ENCODE measurements at places on chromosomes 13 and 19. TPM values are rescaled to one million over a fixed set of nuclear protein-coding genes. Genes with fewer than 3 reads are reported as not detected.

MCF2L gene
- 22.5 TPM for polyA plus RNA-seq

CCL25 gene
- not detected for polyA plus RNA-seq

TINCR gene
- 1.0 TPM for polyA plus RNA-seq

OR10H4 gene
- not detected for polyA plus RNA-seq

NBEA gene
- 13.1 TPM for polyA plus RNA-seq

TMEM238 gene
- 0.23 TPM for polyA plus RNA-seq

SEMA6B gene
- 44.3 TPM for polyA plus RNA-seq

ZNF99 gene
- 0.24 TPM for polyA plus RNA-seq

RASAL3 gene
- polyA plus RNA-seq, result 0.90 TPM

PSG11 gene
- polyA plus RNA-seq, result 0.83 TPM

DNA sequence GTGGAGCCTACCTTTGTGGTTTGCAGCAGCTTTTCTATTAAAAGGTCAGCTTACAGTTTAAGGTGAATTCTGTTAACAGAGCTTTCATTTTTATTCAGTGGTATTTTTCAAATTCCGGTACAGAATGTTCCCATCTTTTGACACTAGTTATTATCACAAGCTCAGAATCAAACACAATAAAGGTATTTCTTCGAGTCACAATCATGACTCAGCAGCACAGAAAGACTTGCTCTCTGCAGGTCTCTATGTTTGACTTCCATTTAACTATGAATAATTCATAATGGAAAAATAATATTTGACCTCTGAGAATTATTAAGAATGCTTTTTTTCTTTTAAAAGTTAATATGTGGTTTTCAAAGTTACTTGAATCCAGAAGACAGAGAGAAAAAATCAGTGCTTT is 28.2 kb downstream of the DACH1 start:
- no peak for DNase-seq

DNA sequence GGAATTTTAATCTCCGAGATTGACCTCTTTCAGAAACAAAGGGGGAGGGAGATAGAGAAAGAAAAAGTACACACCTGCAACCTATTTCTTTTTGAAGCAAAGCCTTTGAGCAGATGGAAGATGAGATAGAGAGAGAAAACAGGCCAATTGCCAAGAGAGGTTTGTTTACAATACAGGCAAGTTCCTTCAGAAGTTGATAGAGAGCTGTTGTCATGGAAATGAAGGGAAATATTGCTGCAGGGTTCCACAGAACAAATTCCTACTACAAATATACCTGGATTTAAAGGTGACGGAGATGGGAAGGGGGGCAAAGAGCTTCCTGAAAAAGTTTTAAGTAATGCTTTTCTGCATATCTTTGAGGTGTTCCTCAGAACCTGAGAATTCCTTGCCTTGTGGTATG is 388.4 kb downstream of the NDFIP2 start:
- DNase-seq, result no peak

- no peak for DNase-seq
Observed at GRCh38 chr13:45849408-45849807, 2.1 kb downstream of the SIAH3 start.

DNA sequence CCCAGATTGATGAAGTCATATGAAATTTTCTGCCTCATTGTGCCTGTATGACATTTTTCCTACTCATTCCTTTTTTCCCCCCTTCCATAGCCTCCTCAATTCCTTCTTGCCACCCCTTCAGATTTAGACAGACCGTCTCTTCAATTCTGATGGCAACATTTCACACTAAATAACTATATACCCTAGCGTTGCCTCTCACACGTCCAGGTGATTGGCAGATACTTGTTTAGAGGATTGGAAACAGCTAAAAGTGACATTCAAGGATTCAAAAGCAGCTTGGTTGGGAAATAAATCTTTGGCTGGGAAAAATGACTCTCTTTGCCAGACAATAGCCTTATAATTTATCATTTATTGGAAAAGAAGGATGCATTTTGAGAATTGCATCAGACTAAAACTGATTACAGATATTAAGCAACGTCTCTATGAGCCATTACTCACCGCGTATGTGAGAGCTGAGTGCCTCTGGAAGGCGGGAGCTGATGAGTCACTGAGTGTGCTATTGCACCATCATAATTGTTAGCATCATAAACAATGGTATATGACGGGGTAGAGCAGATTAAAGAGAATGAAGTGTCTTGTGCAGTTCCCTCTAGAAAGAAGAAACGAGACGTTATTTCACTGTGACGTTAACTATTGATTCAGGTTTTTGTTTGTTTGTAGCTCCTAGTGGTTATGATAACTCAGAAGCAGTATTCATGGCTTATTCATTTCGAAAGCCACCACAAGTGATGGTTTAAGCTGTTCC is 61.1 kb upstream of the FAM216B start:
- no peak for DNase-seq

GRCh38 chr19:53659292-53659691 is 27.5 kb downstream of the DPRX start:
- no peak for DNase-seq

DNA sequence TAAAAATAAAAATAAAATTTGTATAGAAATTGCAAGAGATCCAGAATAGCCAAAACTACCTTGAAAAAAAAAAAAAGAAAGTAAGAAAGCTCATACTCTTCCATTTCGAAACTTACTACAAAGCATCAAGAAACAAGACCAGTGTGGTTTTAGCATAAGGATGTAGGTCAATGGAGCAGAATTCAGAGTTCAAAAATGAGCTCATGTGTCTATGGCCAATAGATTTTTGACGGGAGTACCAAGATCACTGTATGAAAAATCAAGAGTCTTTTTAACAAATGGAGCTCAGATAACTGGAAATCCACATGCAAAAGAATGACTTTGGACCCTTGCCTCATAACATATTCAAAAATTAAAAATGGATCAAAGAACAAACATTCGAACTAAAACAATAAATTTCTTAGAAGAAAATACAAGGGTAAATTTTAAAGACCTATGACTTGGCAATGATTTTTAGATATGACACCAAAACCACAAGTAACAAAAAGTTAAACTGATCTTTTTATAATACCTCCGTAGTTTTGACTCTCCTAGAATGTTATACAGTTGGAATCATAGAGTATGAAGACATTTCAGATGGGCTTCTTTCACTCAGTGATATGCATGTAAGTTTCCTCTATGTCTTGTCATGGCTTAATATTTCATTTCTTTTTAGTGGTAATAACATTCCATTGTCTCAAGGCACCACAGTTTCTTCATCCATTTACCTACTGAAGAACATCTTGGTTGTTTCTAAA is 43.2 kb downstream of the KLF12 start:
- DNase-seq, result no peak

- no peak for DNase-seq
Observed at GRCh38 chr19:32339988-32340874, 5.2 kb upstream of the ZNF507 start.

DNA sequence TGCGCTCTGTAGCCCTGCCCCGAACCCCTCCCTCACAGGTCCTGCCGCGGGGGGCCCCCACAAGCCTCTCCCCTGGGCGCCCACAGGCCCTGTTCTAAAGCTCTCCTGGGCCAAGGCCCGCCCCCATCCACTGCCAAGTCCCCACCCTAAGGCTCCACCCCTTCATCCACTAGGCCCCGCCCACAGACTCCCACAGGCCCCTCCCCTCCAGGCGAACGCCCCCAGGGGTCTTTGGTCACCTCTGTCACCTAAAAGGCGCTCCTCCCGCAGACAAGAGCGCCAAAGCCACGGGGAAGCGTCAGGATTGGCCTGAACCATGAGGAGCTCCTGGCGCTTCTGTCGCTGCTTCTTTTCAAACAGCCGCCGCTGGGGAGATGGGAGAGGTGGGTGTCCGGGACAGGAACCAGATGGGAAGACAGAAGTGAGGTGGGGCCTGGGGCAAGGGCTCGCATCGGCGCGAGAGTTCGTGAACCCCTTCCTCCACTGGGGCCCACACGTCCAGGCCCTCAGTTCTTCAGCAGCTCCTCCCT is 2.3 kb downstream of the TULP2 start:
- DNase-seq, result no peak

GRCh38 chr13:104315606-104316005 is 1249.4 kb upstream of the SLC10A2 start:
- no peak for DNase-seq

DNA sequence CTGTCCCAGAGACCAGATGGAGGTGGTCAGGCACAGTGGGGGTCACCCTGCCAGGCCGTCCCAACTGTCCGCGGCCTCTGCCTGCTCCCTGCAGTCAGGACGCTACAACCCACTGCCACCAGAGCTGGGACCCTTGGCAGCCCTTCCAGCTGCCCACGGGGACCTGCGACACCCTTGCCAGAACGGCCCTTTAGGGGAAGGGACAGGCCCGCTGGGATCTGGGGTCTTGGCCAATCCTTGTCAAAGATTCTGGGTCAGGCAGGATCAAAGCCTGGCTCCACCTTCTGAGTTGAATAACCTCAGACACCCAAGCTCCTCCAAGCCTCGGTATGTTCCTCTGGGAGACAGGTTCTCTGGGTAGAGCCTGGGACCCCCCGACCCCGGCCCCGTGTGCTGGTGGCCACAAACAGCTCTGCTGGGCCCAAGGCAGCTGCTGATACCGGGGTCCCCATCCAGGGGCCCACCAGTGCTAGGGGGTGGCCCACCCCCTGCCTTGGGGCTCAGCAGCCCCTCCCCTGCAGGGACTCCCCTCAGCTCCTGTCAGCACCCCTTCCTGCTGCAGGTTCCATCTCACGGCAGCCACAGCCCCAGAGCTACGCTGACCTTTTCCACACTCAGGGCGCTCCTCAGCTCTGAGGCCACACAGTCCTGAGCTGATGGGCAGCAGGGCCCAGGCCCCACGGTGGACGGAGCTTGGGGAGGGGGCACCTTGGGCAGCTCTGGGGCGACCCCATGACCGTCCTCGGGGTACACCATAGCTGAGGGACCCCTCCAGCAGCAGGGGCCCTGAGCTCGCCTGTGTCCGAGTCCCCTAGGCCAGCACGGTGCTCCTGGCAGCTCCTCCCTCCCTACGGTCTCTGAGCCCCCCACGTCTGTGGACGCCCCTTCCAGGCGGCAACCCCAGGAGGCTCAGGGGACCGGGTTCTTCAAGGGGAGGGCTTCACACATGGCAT is 18.4 kb downstream of the SBNO2 start:
- no peak for DNase-seq

DNA sequence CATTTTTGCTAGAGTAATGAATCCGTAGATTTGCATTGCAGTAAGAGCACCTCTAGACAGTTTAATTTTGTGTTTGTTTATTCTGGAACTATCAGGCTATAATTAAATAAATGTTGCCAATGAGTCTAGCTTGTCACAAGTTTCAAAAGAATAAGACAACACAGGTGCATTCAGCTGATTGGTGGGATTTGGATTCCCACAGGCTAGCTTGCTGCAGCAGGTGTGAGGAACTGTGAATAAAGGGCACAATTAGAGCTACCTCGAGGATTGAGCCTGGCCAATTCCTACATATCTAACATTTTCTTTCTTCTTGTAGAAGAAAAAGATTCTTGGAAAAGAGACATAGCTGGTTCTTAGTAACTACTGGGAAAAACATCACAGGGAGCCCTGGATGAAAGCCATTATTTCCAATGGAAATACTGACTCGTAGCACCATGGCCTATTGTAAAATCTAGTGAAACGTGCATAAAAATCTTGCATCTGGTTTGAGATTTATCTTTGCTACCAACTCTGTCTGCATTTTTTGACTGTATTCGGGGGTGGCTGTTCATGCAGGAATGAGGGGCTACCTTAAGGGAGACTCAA is 360.9 kb downstream of the FGF9 start:
- DNase-seq, result peak; percentile 74

DNA sequence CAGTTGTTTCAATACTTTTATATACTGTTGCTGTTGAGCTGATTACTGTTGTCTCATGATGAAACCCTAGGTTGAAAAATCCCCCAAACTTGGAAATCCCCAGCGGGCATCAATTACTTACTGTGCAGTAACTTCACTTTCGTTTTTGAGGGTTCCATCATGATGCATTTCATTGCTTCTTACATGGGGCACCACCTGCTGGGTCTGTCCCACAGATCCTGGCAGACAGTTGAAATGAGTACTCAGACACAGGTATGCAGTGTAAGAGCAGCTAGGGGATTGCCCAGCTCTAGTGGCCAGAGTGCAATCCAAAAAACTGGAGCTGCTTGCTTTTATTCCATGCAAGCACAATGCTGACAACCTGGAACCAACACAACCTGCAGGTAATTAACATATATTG is 132.5 kb upstream of the ZNF91 start:
- DNase-seq, result no peak

DNA sequence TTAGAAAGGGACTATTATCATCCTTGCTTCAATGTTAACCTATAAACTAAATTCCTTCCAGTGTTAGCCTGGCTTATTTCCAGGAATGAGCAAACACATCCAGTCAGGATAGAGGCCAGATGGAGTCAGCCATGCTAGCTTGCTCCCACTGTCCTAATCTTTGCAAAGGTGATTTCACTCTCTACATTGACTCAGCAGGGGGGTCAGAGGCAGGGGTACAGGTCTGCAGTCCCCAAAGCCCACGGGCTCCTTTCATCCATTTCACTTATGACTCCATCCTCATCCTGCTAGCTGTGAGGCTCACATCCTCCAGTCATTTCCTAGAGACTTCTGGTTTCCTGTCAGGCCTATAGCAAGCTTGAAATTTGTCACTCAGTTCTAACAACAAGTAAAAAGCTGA is 63.4 kb upstream of the CEACAM8 start:
- DNase-seq, result no peak

DNA sequence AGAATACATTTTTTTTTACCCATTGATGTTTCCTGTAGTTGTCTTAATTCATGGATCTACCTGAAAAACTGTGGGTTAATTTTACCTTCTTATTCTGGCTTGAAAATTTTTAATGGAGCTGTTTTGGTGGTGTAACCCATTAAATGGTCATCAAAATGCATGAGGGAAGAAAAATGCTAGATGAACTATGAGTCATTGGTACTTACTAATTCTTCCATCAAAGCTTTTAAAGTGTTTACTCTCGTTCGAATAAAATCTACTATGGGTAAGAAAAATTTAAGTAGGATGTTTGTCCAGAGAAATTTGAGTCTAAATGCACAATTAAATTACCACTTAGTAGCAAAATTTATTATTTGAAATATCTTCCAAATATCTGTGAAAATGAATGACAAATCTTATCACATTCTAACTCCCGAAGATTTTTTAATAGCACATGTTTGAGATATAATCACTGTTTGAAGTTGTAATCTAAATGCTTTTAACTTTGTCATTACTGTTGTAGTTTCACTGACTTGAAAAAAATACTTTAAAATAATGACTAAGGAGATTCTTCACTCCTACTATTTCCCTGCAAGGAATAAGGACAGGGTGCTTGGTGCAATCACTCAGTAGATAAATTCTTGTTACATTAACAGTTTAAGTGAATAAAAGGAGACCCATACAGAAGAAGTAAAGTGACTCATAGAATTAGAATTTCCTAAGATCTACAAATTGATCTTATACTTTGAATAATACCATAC is 437.7 kb downstream of the IRS2 start:
- DNase-seq, result no peak

- no peak for DNase-seq
Observed at GRCh38 chr13:109374609-109375200, 411.7 kb downstream of the IRS2 start.
